Stimulated activated CD8-positive, alpha-beta memory T cell treated with anti-CD3 and anti-CD28 coated beads, Interleukin-15, amount 100 ng/mL, for 48 hours (primary cell): ENCODE measurements at places on chromosomes 3 and 15.

DNA sequence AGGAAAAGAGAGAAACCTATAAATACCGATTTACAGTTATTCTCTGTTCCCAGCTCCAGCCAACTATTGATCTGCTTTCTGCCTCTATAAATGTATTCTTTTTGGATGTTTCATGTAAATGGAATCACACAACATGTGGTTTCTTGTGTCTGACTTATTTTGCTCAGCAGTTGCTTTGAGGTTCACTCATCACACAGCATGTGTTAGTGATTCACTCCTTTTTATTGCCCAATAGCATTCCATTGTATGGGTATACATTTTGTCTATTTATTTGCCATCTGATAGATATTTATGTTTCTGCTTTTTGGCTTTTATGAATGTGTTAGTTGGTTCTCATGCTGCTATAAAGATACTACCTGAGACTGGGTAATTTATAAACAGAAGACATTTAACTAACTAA lies 23.6 kb downstream of the CCR1 start:
- DNase-seq: no peak

DNA sequence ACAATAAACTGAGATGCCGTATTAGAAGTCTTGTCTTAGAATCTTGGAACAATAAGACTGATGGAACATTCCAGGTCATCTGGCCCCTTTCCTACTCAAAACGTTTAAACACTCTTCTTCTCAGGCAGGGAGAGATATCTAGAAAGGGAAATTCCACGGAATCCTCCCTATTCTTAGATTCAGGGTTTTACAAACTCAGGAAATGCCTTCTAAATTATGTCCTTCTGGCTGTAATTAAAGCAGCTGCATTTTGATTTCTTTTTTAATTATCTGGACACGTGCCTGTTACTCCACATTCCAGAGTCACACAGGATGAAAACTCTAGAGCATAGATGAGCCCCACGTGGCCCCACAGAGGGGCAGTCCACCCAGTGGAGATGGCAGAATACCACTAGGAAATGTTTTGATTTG lies 41.5 kb upstream of the MTMR10 start:
- no peak for DNase-seq

- DNase-seq: no peak
Observed at GRCh38 chr3:78322780-78323179, 1282.9 kb downstream of the ROBO2 start.

DNA sequence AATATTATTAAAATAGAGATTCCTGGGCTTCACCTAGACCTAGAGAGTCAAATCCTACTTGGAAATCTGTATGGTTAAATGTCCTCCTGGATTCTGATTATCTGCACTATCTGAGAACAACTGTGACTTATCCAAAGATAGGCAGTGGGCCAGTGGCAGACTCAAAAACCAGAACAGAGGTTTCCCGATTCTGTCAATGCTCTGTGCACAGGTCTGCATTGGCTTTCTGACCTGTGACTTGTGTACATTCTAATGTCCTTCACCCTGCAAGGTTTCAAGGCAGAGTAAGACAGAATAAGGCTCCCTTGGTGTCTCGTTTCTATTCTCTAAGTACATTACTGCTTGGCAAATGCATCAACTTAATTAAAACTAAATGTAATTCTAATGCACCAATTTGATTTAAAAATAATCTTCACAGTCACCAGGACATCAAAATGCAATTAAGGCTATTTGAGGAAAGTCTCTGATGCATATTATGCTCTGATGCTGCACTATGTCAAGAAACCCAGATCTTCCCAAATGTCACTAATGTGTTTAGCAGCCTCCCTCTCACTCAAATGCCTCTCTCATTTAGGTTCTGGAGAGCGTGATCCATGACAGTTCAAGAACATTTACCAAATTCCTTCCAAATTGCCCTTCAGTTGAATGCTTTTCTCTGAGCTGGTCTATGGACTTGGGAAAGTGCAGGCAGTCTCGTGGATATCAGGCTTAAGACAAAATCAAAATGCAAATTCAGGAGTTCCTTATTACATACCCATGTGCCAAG lies 140.1 kb downstream of the STAC start:
- DNase-seq: no peak

DNA sequence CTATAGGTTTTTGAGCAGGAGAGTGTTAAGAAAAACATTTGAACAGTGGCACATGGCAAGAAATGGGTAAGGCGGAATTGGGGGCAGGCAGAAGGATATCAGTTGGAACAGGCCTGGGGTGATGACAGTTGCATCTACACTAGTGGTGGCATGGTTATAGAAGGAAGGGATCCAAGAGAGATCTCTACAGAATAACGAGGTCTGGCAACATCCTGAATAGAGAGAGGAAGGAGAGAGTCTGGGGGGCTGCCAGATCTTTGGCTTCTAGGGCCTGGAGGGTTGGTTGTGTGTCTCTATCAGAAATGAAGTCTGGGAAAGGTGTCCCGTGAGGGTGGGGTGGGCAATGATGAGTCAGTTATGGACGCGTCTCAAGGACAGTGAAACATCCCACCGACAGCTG lies 26.3 kb downstream of the FSTL1 start:
- no peak for DNase-seq
